ENCODE measurements at places on chromosomes 5 and 9. TPM values are rescaled to one million over a fixed set of nuclear protein-coding genes. Genes with fewer than 3 reads are reported as not detected.

- peak; percentile 53 for DNase-seq
These were observed 16.5 kb upstream of the FBXL7 start for GRCh38 chr5:15483351-15484097.

DNA sequence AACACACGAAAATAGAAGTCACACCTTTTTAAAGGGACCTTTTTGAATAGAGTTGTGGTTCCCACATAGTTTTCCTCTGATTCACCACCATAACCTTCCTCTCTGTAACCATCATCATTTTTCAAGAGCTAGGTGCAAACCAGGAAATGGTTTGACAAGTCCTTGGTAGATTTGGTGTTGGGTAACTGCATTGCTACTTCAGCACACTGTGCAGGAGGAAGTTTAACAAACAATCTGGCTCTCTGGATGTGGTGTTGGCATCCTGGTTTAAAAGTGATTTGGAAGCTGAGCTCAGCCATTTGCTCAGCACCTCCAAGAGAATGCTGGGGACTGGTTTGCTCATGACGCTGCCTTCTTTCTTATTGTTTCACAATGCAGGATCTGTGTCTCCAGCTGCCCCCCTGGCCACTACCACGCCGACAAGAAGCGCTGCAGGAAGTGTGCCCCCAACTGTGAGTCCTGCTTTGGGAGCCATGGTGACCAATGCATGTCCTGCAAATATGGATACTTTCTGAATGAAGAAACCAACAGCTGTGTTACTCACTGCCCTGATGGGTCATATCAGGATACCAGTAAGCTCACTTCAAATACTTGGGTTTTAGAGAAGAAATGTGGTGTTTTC, 213.1 kb downstream of the RFK start:
- no peak for DNase-seq

GRCh38 chr5:132830436-132831094, at the start of gene SHROOM1:
Gene SHROOM1, minus strand, starts transcription at chr5:132830647. Its CDS starts 4,507 bp downstream, at chr5:132826140.
- peak; percentile 83 for DNase-seq

SHISAL2B gene
- polyA plus RNA-seq = not detected

PCDHGB3 gene
- polyA plus RNA-seq = 0.53 TPM
